ENCODE measurements at places on chromosomes 16 and 17.

DNA sequence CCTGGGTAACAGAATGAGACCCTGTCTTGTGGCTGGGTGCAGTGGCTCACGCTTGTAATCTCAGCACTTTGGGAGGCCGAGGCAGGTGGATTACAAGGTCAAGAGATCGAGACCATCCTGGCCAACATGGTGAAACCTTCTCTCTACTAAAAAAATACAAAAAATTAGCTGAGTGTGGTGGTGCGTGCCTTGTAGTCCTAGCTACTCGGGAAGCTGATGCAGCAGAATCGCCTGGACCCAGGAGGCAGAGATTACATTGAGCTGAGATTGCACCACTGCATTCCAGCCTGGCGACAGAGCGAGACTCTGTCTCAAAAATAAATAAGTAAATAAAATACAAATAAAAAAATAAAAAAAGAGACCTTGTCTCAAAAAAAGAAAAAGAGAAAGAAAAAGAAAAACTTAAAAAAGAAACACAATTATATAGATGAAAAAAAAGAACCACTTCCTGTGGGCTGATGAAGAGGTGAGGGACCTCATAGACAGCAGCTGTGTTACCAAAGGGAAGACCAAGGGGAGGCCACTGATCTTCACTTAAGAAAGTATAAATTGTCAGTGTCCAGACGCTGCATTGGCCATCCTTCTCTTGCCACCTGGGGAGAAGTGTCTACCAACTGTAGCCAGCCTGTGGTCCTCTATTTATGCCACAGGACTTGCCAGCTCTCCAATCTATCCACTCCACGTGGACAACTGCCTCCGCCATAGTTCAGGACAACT lies 24.4 kb upstream of the SMG1 start:
- DNase-seq: no peak

GRCh38 chr16:89821438-89822187 lies 5.2 kb upstream of the FANCA start:
- no peak for DNase-seq

DNA sequence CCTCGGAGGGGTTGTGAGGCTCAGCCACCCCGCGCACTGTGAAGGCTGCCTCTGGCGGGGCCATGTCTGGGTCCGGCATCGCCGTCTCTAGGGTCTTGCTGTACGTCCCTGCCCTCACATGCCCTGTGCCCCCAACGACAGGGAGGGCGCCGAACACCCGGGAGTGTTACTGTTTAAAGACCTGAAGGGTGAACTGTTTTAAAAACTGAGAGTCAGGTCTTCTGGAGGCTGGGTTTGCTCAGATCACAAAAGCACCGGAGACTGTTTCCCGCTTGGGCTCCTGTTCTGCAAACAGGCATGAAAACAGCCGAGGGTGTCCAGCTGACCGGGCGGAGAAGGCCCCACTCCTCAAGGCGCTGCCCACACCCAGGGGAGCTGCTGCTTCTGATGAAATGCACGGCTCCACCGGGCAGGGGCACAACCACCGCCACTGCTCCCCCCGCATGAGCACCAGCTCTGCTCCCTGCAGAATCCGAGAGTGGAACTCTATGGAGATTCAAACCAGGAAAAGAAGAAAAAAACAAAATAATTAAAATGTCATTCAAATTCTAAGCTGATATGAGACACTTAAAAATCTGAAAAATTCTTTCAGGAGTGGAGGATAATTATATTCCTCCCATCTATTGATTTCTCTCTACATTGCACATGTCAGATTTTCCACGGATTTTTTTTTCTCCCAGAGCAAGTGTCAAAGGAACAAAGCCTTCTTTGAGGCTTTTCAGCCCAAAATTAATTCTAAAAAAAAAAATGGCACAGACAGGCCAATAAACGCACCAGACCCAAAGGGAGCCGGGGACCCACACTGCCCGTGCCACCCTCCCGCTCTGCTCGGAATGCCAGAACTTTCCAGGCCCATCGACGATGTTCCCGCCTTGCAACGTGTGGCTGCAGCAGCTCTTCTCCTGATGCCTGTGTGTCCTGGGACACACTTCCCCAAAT lies 74.3 kb downstream of the LMF1 start:
- DNase-seq: no peak

DNA sequence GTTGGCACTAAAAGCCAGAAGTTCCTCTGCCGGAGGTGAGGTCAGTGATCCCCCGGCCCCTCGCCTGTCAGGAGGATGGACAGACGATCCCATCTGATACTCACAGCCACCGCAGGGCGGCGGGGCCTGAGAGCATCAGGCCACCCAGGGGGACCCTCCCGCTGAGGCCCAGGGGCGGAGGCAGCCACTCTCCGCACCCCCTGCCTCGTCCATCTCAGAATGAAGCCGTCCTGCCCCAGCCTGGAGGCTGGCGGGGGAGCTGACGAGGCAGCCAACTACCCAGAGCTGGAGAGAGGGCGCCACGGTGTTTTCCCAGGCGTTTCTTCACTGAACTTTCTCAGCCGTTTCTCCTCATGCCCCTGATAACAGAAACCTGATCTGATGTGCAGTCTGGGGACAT lies 22.6 kb downstream of the TPSD1 start:
- DNase-seq: no peak

DNA sequence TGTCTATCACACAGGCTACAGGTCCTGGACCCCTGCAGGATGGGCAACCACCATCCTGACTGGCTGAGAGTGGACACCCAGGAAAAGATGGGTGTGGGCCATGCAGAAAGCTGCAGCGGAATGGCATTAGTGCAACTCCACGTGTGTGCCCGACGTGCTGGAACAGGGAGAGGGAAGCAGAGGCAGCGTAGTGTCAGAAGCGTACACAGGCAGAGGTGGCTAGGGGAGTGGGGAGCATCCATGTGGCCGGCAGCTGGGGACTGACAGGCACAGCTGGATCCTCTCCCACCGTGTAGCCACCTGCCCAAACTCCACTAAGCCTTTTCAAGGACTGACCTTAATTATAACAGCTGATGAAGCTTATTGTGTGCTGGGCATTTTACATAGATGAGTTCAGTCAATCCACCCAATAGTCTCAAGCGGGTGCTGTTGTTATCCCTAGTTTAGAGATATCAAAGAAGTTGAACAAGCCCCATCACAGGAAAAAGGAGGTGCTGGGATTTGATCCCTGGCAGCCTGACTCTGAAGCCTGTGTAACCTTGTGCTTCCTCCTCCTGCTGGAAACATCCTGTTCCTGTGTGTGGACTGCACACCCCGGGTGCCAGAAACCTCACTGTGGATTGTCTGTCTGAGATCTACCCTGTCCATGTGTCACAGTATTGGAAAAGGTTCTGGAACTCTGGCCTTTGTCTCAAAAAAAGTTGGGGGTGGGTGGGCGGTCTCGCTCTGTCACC lies 114.0 kb downstream of the PRKCA start:
- DNase-seq: no peak

GRCh38 chr16:73126525-73126853 lies 78.6 kb upstream of the ZFHX3 start:
- no peak for DNase-seq

DNA sequence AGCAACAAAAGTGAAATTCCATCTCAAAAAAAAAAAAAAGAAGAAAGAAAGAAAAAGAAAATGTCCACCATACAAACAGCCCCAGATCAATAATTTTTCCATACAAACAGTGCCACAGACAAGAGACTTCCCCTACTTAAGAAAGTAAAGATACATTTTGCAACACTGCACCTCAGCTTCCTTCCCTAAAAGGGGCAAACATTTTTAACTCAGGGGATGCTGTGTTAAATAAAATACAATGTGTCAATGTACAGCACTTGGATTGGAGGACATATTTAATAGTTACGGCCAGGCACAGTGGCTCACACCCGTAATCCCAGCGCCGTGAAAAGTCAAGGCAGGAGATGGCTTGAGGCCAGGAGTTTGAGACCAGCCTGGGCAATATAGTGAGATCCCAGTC lies 22.3 kb downstream of the MYH11 start:
- no peak for DNase-seq

GRCh38 chr17:40910441-40910841 lies 25.4 kb upstream of the KRT20 start:
- DNase-seq: peak; percentile 32

DNA sequence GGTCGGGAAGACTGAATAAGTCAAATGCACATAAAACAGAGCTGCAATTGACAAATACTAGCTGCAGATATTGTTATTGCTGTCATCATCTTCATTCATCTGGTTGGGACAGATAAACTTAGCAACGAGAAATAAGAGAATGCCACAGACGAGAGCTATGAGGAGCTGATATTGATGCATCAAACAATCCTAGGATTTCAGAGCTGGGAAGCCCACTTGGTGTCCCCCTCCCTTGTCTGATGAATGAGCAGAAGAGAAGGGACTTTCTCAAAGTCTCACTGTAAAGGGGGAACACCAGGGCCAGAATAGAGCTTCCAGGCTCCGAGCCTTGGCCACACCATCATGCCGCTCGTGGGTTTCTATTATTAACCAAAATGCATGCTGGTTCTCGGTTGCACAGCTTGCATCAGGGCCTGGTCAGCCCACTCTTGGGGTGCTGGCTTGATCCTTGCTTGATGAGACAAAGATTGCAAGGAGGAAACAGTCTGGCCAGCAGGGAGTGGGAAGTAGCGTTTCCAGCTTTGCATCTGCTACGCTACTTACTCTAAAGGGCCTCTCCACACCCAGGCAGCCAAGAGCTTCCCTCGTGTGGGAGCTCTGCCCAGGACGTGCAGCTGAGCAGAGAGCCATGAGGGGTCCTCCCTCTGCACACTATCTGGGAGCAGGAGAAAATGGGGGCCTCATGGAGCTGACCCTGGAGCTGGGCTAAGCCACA lies 28.4 kb upstream of the EMP2 start:
- DNase-seq: no peak

- DNase-seq: no peak
Measured at GRCh38 chr17:49342575-49342936, 19.5 kb downstream of the ZNF652 start.

GRCh38 chr16:85391175-85391707 lies 221.9 kb upstream of the GSE1 start:
- DNase-seq: no peak

DNA sequence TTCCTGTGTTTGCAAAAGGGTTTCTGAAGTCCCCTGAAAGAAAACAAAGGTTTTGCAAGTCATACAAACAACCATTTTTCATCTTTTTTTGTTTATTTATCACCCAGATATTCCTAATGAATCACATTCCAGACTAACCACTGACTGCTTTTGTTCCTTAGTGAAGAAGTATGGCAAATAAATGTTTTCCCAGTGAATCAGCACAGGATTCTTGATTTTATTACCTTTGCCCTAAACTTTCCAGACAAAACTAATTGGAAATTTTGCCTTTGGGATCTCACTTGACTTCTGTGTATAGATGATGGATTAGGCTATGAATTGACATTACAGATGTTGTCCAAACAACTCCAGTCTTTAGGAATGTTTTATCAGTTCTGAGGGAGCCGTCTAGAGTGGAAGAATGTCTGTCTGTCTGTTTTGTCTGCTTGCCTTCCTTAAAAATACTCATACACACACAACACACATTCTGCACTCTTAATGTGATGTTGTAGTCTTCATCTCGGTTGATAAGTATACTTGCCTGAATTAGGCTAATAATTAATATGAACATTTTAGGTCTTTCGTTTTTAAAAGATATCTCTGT lies 48.9 kb downstream of the VMP1 start:
- DNase-seq: no peak

- DNase-seq: no peak
Measured at GRCh38 chr16:57577691-57578224, 35.3 kb downstream of the ADGRG5 start.

- peak; percentile 21 for DNase-seq
Measured at GRCh38 chr17:69870751-69871199, 204.2 kb upstream of the KCNJ16 start.

- no peak for DNase-seq
Measured at GRCh38 chr16:17374668-17375255, 96.0 kb downstream of the XYLT1 start.
